ENCODE measurements at places on chromosomes 7 and 10.

DNA sequence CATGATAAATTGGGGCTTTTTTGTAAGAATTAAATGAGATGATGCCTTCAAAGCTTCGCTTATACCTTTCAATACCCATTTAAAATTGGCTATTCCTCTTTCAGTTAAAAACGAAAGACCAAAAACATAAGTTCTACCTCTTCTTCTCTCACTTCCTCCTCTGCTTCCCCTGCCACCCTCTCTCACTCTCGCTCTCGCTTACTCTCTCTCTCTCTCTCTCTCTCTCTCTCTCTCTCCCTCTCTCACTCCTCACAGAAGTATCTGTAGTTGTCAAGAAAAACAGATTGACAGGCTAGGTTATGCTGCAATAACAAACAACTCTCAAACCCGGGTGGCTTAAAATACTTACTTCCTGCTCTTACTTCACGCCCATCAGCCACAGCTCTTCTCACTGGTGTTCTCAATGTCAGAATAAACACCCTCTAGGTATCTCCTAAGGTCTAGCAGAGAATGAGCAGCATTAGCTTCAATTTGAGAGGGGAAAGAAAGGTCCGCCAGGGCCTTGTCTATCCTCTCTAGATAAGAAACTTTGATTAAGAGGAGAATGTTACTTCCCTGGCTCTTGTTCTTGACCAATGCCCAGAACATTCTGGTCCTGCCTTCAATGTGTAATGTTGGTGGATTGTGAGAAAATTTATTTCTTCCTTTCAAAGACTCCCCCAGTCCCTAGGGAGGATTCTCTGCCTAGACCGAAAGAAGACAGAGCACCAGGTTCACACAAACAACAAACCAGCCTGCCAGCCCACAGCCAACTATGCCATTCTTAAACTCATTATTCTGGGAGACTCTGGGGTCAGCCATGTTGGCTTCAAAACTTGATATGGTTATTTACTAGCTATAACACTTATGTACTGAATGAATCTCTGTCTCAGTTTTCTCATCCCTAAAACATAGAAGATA, 1028.7 kb downstream of the XPNPEP1 start:
- DNase-seq = no peak

DNA sequence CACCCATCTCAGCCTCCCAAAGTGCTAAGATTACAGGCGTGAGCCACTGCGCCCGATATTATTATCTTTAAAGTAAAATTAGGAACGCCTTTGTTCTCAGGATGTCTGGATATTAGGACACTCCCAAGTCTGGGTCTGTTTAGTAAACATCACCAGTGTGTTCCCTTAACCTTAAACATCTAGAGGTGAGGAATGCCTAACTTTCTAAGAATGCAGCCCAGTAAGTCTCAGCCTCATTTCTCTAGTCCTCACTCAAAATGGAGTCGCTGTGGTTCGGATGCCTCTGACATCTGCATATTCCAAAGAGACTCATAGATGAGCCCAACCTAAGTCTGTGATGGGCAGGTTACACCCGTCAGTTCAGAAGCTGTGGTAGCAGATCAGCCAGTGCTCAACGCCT, 4.3 kb upstream of the INSYN2A start:
- no peak for DNase-seq

GRCh38 chr10:122957474-122957873, 3.4 kb upstream of the C10orf88 start:
- no peak for DNase-seq

GRCh38 chr10:131019696-131020095, 291.8 kb downstream of the TCERG1L start:
- DNase-seq = no peak

DNA sequence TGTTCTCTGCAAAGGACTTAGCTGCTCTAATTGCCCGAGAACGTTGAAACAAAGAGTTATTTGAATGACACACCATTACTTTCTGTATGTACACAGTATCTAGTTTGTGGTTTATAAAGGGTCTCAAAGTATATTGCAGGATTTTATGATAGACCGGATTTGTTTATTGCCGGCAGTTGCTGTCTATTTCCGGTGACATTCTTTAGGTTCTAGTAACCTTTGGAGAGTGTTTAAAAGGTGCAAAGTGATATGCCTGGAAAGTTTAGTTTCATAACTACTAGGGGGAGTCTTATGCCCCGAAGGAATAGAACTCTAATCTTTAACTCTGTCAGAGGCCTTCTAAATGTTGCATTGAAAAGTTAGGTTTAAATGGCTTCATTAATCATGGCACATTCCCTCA, 63.8 kb downstream of the PAPSS2 start:
- DNase-seq = no peak
